Activated naive CD4-positive, alpha-beta T cell treated with anti-CD3 and anti-CD28 coated beads, Interleukin-2, amount 50 U/mL, for 16 hours (primary cell): ENCODE measurements at places on chromosomes 12 and 14.

- DNase-seq = no peak
Measured at GRCh38 chr12:20830456-20830855, 20.0 kb downstream of the SLCO1B3 start.

DNA sequence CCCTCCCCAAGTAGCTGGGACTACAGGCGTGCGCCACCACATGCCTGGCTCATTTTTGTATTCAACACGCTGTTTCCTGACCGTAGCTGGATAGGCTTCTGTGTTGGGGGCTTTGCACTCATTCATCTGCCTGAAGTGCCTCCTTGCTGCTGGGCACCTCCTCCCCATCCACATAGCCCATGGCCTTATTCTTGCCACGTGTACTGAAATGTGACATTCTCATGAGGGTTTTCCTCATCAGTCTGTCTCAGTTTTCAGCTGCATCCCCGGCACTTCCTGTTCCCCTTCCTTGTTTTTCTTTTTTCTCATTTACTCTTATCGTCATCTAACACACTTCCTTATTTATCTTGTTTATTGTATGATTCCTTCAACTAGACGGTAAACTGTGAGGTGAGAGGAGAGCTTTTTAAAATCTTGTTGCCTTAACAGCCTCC is 36.6 kb downstream of the RCOR1 start:
- no peak for DNase-seq

DNA sequence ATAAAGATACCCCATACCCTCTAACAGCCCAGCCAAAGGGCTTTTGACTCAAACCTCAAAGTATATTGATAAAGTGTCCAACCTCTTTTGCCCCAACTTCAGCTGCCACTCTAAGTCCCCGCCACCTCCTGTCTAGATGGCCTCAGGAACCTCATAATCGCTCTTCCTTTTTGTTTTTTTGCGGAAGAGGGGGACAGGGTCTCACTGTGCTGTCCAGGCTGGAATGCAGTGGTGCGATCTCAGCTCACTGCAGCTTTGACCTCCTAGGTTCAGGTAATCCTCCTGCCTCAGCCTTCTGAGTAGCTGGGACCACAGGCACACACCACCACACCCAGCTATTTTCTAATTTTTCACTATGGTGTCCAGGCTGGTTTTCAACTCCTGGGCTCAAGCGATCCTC is 60.3 kb downstream of the STX2 start:
- DNase-seq = no peak

DNA sequence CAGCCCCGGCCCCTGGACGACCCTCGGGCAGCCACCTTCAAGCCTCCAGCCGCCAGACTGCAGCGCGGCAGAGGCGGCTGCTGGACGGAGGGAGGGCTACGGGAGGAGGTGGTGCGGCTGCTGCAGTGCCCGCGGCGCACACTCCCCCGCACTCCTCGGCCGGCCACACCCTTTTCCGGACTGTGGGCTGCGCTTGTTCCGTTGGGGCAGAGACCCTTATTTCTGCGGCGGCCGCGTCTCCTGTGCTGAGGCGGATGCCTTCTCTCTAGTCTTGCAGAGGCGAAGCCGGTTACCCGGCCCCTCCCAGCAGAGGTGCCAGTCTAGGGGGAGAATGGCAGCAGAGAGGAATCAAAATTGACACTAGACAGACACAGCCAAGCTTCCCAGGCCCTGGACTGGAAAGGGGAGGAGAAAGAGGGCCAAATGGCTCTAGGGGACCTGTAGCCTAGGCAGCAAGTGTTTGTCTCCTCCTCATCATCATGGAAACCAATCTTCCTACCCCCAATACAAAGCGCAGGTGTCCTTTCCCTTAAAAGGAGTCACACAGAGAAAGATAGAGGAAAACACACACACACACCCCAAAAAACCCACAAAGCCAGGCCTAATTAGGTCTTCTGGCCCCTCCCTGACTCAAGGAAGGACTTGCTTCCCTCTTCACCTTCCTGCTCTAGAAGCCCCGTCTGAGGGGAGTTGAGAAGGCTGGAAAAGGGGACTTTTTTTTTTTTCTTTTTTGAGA is 1.3 kb downstream of the ESYT1 start:
- peak; percentile 61 for DNase-seq

- no peak for DNase-seq
Measured at GRCh38 chr12:66971816-66972215, 292.9 kb upstream of the GRIP1 start.

- DNase-seq = no peak
Measured at GRCh38 chr14:74483321-74483720, 9.8 kb downstream of the NPC2 start.

GRCh38 chr12:105368047-105368646 is 37.7 kb downstream of the C12orf75 start:
- DNase-seq = no peak

GRCh38 chr14:55721353-55721752 is 141.3 kb downstream of the KTN1 start:
- DNase-seq = no peak

DNA sequence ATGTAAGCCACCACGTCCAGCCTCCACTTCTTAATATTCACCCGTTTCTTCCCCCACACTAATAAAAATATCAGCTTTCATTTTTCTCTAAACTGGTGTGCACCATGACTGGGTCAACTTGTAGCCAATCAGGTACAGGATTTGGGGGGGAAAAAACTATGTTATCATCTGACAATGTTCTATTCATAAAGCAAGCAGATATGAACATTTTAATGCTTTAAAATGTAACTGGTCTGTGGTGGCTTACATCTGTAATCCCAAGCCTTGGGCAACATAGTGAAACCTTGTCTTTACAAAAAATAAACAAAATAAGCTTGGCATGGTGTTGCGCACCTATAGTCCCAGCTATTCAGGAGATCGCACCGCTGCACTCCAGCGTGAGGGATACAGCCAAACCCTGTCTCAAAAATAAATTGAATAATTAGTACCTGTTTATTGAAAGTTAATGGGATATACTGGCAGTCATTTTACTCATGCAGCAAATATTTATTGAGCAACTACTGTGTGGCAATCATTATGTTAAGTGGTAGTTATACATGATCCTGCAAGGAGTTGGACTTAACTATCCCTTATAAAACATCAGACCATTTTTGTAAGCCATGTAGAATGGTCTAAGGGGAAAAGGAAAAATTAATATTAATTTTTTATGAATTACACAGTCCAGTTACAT is 15.3 kb upstream of the ITPR2 start:
- DNase-seq = no peak

- DNase-seq = no peak
Measured at GRCh38 chr14:51716610-51717009, 64.9 kb downstream of the FRMD6 start.

GRCh38 chr14:55963295-55963694 is 154.9 kb upstream of the PELI2 start:
- DNase-seq = no peak

- no peak for DNase-seq
Measured at GRCh38 chr14:103619057-103619456, 10.0 kb upstream of the KLC1 start.

DNA sequence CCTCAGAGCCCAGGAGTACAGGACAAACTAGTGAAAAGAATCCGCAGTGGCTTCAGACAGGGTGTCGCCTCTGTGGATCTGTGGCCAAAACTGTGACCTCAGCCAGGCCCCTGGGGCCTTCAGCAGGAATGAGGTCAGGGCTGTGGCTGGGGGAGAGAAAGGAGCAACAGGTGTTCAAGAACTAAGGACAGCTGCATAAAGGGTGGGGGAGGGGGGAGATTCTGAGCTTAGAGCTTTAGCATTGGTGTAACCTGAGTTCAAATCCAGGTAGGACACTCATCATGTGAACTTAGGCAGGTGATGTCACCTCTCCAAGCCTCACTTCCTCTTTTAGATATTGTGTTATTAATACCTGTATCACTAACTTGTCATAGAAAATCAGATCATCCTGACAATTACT is 40.9 kb upstream of the CORO1C start:
- DNase-seq = no peak

- peak; percentile 66 for DNase-seq
Measured at GRCh38 chr14:102088012-102088792, 1.4 kb upstream of the HSP90AA1 start.

- no peak for DNase-seq
Measured at GRCh38 chr14:95340201-95340697, 20.5 kb upstream of the CLMN start.

GRCh38 chr14:20438664-20439063 is 2.7 kb upstream of the KLHL33 start:
- no peak for DNase-seq

- DNase-seq = no peak
Measured at GRCh38 chr12:21718944-21719650, 55.4 kb downstream of the KCNJ8 start.

GRCh38 chr12:53758081-53758729 is 6.4 kb upstream of the CISTR start:
- DNase-seq = no peak

DNA sequence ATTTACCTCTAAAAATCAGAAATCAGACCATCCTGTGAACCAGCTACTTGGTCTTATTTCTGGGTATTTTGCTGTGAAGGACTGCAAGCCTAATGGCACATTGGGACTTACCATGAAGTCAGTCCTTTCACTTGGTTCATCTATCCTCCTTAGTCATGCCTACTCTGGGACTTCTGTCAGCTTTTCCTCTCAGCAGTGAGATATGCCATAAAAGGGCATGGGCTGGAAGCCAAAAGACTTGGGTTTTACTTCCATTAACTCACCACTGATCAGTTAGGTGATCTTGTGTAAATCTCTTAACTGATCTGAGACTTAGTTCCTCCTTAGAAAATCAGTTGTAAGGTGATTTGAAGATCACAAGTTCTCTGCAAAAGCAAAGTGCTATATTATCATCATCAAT is 116.5 kb downstream of the PAH start:
- no peak for DNase-seq

- DNase-seq = no peak
Measured at GRCh38 chr12:97493731-97494130, 31.1 kb downstream of the RMST start.

DNA sequence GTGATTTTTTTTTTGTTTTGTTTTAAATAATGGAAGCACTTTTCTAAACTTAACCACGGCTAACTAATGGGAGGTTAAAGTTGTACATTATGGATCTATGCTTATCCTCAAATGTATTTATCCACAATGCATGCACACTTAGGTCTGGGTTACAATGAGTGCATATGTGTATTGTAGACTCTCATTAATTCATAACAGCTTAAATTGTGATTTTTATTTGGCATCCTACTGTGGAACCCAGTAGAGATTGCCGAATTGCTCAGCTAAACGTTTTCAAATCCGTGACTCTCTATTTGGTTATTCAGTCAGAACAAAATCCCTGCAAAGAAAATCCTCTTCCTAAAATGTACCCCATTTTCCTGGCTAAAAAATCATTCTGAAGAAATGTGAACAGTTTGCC is 244.0 kb downstream of the SLC25A21 start:
- DNase-seq = no peak

DNA sequence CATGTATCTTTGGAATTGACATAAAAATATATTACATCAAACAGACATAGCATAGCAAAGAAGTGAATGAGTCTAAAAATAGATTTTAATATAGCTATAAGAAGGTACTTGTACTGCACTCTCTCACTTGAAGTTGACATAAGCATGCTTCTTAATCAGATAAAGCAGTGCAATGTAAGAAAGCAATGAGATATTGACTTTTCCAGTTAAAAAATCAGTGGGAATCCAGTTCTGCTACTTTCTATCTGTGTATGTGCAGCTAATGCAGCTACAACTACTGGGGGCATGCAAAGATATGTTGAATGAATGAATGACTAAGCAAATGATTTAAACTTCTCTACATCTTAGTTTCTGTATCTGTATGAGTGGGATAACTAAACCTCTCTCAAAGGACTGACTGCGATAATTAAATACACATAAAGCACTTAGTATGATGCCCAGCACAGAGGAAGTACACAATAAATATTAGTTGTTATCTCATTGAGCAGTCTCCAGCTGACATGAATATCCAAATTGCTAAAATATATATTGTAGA is 10.3 kb downstream of the WASHC3 start:
- no peak for DNase-seq

DNA sequence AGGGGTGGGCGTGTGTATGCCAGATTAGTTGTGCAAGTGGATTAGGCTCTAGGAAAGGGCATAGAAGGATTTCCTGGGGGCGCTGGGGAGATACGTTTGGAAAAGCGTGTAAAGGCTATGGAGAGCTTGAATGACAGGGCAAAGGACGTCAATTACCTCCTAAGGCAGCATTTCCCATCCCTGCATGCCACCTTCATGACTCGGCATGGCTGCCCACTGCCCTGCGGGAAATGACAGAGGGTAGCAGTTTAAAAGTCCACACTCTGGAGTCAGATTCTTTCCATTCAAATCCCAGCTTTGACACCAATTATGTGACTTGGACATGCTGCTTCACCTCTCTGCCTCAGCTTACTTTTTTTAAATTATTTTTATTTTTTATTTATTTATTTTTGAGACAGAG is 14.8 kb upstream of the TMEM229B start:
- DNase-seq = no peak

DNA sequence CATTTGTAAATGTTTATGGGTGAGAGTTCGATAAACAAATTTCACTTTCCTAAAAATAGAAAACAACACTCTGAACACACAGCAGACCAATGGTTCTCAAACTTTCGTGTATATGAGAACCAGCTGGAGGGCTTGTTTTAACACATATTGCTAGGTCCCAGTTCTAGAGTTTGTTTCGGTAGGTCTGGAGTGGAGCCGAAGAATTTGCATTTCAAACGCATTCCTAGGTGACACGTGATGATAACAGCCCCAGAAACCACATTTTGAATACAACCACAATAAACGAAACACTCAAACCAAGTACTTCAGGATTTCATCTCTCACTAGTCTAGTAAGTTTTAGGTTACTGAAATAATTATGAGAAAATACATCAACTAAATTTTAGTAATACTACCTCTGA is 17.1 kb downstream of the SEC23A start:
- DNase-seq = no peak

DNA sequence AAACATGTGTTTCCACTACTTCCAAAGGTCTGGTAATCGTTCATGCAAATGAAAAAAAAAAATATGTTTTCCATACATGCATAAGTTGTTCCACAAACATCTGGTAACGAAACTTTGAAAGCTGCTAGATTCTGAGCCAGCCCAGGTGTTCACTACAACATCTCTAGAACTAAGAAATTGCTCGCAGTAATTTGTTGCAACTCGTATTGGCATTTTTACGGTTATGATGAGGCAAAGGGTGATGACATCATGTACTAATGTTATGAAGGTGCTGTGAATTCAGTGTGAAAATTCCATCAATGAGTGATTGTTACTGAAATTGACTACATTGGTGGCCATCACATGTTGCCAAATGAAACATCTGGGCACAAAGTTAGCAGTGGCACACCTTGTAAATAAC is 31.9 kb upstream of the CCDC91 start:
- DNase-seq = no peak

GRCh38 chr12:87991483-87991882 is 37.7 kb downstream of the C12orf50 start:
- DNase-seq = no peak

- no peak for DNase-seq
Measured at GRCh38 chr14:33848706-33849454, 102.0 kb downstream of the EGLN3 start.

GRCh38 chr14:32731249-32731648 is 207.4 kb upstream of the NPAS3 start:
- DNase-seq = no peak

DNA sequence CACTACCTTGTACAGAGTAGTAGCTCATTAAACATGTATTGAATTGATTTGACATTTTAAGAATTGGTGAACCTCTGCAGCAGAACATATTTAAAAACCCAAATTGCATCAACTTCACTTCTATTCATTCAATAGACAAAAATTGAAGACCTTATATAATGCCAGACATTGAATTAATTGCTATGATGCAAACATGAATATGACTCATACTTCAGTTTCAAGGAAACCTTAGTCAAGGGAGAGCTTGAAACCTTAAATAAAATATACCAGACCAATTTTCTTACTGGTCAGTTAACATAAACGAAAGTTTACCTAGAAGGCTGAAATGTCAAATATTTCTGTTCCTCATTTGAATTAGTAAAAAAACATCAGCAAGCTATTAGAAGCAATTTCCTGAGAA is 5.0 kb upstream of the MGAT4C start:
- no peak for DNase-seq
